ENCODE measurements at places on chromosomes 3 and 15.
A peak's percentile ranks its signal among the peaks of the same experiment; 100 is the strongest.

- DNase-seq = no peak
Observed at GRCh38 chr15:85950101-85950500, 129.6 kb upstream of the AGBL1 start.

GRCh38 chr3:141114816-141115460, 63.8 kb downstream of the SPSB4 start:
- DNase-seq = no peak

DNA sequence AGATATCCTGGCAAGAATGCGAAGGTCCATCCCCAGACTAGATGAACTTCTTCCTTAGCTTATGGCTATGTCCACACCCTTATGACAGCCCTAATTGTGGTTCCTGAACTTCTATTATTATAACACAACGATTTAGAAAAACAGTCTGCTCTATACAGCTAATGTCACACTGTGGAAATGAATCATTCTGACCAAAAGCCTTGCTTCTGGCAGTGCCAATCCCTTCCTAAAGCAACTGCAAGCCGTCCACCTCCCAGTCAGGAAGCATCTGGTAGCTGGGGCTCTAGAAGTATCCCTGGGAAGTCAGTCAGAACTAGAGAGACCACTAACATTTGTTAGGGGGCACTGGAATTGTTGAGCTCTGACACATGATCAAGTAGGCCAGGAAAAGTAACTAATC, 45.0 kb downstream of the MYO5A start:
- peak; percentile 77 for DNase-seq

DNA sequence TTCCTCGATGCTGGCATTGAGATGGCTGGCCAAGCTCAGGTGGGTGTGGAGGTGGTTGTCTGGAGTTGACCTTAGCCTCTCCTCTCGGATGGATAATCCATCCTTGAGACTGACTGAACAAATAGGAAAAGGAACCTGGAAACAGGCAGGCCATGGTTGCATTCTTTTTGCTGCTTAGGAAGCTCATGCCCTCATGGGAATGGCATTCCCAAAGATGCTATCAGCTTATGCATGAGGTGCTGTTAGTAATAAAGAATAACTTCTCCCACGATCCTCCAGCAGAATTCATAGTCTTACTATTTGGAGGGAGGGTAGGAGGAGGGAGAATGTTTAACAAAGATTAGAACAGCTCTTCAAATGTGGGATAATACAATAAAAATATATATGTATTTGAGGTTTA, 303.0 kb upstream of the TPM1 start:
- DNase-seq = peak; percentile 87

DNA sequence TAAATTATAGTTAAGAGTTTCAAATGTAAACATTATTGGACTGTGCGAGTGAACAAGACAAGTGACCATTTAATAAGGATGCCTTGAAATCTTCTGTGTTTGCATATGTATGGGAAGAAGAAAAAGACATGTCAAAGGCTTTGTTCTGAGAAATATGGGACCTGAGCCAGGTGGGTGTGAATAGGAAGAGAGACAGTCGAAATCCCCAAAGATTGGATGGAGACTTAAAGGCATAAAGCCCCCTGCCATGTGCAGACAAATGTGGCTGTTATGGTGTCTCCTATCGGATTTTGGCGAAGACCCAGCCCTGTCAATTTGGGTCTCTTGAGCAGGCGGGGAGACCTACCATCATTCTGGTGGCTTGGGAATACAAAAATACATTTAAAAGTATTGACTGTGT, 16.9 kb downstream of the FXR1 start:
- DNase-seq = no peak

GRCh38 chr3:10157031-10157430, 7.7 kb upstream of the IRAK2 start:
- DNase-seq = no peak

GRCh38 chr15:59283717-59284391, 77.2 kb downstream of the LDHAL6B start:
- DNase-seq = peak; percentile 96

GRCh38 chr3:106446271-106446670, 577.5 kb upstream of the CBLB start:
- DNase-seq = no peak

DNA sequence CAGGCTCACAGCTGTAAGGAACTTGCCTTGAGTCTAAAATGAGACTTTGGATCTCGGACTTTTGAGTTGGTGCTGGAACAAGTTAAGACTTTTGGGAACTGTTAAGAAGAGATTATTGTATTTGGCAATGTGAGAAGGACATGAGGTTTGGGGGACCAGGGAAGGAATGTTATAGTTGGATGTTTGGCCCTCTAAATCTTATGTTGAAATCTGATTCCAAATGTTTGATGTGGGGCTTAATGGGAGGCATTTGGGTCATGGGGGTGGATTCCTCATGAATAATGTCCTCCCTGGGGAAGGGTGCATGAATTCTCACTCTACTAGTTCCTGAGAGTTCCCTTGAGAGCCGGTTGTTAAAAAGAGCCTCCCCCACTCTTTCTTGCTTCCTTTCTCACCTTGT, 18.5 kb upstream of the CHCHD6 start:
- DNase-seq = no peak

GRCh38 chr3:85821130-85821756, 862.5 kb downstream of the CADM2 start:
- DNase-seq = no peak

- peak; percentile 72 for DNase-seq
Observed at GRCh38 chr3:113769551-113769950, 22.7 kb downstream of the ATP6V1A start.

- DNase-seq = no peak
Observed at GRCh38 chr3:155548195-155548594, 196.7 kb downstream of the PLCH1 start.

GRCh38 chr3:193165431-193166120, 75.4 kb upstream of the PLAAT1 start:
- DNase-seq = no peak

DNA sequence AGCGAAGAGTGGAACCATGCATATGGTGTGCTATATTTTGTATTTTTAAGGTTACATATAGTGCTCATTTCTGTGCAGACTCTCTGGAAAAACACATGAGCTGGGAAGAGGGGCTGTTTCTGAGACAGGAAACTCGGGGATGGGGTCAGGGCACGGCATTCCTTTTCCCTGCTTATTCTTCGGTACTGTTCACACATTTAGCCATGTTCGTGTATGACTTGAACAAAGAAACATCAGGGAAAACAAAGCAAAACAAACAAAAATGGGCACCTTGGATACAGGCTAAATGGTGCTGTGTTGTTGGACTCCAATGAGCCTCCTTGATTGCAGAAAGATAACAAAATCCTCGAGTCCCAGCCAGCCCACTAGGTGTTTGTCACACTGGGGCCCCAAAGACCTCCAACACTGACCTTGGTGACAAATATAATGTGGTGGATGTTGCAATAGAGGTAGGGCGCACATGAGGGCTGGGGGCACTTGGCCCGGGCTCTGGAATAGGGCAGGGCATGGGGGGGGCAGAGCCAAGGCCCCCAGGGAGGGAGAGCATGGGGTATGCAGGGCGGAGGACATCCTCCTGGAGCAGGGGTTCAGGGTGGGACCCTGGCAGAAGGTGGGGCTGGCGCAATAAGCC, 19.3 kb downstream of the DNASE1L3 start:
- no peak for DNase-seq

DNA sequence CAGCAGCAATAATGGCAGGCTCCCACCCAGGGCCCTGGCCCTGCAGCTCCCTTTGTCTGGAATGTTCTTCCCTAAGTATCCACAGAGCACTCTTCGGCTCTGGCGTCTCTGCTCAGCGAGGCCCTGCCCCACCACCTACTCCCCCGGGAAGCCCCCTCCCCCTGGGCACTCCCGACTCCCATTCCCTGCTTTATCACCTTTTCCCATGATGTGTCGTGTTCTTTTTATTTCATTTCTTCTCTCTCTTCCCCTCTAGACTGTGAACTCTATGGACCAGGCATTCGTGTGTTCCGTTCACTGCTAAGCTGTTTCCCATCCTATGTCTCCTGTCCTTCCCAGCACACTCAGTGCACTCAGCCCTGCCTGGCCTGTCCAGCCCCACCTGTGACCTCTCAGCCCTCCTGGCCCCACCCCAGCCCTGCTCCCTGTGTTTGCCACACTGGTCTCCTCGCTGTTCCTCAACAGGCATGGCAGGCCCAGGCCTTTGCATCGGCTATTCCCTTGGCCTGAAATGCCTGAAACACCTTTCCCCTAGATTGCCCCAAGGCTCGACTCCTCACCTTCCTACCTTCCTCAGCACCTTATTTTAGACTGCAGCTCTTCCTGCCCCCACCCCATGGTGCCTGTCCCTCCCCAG, 107.4 kb downstream of the TPRA1 start:
- DNase-seq = no peak

DNA sequence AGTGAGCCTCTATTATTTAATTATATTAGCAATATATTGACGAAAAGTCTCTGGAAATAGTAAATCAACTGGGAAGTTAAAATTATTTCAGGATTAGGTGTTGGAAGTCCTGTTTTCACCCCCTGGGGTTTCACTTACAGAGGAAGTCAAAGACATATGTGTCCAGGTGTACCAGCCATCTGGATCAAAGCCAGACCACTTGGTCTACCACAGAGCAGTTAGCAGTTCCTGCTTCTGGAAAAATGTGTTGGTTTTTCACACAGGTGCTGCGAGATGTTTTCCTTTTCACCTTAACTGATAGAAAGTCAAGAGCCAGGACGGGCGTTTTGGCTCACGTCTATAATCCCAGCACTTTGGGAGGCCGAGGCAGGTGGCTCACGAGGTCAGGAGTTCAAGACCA, 13.1 kb downstream of the MME start:
- DNase-seq = no peak

DNA sequence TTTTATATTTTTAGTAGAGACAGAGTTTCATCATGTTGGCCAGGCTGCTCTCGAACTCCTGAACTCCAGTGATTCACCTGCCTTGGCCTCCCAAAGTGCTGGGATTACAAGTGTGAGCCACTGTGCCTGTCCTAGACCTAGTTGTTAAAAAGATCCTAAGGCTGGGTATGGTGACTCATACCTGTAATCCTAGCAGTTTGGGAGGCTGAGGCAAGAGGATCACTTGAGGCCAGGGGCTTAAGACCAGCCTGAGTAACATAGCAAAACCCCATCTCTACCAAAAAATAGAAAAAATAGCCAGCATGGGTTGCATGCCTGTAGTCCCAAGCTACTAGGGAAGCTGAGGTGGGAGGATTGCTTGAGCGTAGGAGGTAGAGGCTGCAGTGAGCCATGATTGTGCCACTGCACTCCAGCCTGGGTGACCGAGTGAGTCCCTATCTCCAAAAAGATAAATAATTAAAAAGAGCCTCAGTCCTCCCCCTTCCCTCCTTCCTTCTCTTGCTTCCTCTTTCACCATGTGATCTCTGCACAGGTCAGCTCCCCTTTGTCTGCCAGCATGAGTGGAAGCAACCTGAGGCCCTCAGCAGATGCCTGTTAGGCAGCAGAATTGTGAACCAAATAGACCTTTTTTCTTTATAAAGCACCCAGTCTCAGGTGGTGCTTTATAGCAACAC, 9.8 kb upstream of the FNDC3B start:
- DNase-seq = peak; percentile 46

DNA sequence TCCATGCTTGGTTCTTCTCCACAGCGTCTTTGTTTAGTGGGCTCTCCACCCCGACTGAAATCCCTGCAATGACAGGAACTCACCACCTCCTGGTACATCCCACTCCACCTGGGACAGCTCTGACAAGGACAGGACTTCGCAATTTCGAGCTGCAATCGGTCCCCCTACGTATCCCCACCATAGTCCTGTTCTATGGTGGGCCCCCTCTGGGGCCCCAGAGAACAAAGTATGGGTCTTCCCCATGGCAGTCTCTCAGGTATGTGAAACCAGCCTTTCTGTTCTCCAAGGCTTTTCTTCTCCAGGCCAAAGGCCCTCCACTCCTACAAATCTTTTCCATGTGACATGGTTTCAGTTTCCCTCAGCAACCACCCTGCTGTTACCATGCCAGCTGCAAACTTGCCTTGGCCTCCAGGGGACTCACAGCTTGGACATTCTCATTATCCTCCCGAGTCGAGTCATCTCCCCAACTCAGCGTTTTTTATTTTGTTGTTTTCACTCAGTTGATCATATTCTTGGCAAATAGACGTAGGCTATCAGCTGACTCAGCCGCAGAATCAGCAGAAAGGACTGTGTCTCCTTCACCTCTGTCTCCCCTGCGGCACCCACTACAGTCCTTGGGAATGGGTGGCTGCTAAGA, 233.3 kb downstream of the OPA1 start:
- DNase-seq = peak; percentile 96

GRCh38 chr15:75452865-75453702, 1.6 kb upstream of the SIN3A start:
- DNase-seq = peak; percentile 52

DNA sequence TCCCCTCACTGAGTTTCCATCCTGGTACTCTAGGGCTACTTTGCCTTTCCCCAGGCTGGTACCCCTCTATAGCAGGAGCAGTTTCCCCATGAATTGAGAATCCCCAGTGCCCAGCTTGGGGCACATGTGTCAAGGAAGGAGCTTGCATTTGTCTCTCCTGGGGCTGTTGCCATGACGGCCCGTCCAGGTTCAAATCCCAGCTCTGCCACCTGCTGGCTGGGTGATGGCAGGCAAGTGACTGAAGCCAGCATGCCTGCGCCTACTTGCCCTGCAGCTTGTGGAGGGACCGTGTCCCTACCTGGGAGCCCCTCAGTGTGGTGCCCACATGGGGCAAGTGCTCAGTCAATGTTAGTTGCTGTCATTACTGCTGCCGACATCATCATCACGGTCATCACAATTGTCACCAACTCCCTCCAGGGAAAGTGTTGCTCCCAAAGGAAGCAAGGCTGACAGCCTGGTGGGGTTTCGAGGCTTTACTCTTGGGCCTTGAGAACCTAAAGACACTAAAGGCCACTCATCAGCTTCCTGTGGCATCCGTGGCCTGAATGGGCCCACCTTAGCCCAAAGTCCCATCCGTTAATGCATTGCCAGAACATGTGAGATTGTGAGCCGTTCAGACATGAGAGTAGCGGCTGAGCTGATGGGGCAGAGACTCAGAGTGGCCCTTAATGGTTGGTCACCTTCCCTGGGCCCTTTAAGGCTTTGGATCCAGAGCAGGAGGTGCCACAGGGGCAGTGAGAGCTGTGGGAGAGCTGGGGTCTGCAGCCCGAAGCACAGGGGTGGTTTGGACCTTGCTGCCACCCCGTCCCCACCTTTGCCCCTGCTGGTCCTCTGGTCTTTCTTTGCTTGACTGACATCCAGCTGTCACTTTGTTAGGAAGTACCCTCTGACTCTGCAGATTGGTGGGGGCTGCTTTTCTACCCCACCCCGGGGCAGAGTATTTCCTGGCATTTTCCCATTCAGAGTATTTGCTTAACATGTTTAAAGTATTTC, 144.4 kb downstream of the DNAJB8 start:
- DNase-seq = peak; percentile 47

DNA sequence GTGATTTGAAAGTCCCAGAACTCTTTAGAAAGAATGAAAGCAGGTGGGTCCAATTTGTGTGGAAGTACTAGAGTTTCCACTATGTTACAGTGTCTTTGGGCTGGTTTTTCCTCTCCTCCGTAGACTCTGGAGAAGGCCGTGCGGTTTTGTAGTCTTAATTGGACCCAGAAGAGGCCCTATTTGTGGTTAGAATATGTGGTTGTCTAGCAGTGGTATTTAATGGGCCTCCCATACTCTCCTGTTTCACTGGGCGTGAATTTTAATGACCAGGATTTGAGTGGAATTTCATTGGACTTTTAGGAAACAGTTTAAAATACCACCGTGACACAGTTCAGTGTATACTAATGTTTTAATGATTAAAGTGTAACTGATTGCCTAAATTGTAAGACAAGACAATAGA, 182.3 kb downstream of the BBX start:
- DNase-seq = peak; percentile 20
